ENCODE measurements at places on chromosomes 7 and 10. TPM values are rescaled to one million over a fixed set of nuclear protein-coding genes. Genes with fewer than 3 reads are reported as not detected.

PAPOLB gene
- total RNA-seq = not detected

IMPDH1 gene
- total RNA-seq = 121 TPM

CYP17A1 gene
- total RNA-seq = not detected

NAT16 gene
- total RNA-seq = not detected

OR9A2 gene
- total RNA-seq = not detected

ZNF511 gene
- 20.1 TPM for total RNA-seq

KCNH2 gene
- total RNA-seq = 0.87 TPM

ANXA8 gene
- not detected for total RNA-seq

ZPBP gene
- not detected for total RNA-seq

LARP4B gene
- 65.3 TPM for total RNA-seq

PDE6C gene
- not detected for total RNA-seq

EEPD1 gene
- 6.2 TPM for total RNA-seq

HOXA11 gene
- total RNA-seq = 5.0 TPM

SP8 gene
- not detected for total RNA-seq

GHRHR gene
- not detected for total RNA-seq

GJD4 gene
- not detected for total RNA-seq

SKIDA1 gene
- total RNA-seq = 1.2 TPM

AKR1C8 gene
- total RNA-seq = not detected

PLXNA4 gene
- 1.2 TPM for total RNA-seq

WAC gene
- 57.2 TPM for total RNA-seq

PON2 gene
- total RNA-seq = 220 TPM

GPR15LG gene
- not detected for total RNA-seq

RAMP3 gene
- not detected for total RNA-seq

BLNK gene
- not detected for total RNA-seq

GBX1 gene
- not detected for total RNA-seq

NANOS1 gene
- 0.82 TPM for total RNA-seq

PTTG1IP2 gene
- not detected for total RNA-seq

NEUROG3 gene
- not detected for total RNA-seq

BTAF1 gene
- total RNA-seq = 24.0 TPM

SLC39A12 gene
- not detected for total RNA-seq

WDFY4 gene
- 0.41 TPM for total RNA-seq

HECTD2 gene
- 3.9 TPM for total RNA-seq

RUFY2 gene
- 24.2 TPM for total RNA-seq

KIAA1549 gene
- 8.7 TPM for total RNA-seq

ZNF467 gene
- total RNA-seq = 6.8 TPM

TMEM176B gene
- not detected for total RNA-seq

CPA5 gene
- total RNA-seq = not detected

OR2A42 gene
- not detected for total RNA-seq

WEE2 gene
- total RNA-seq = not detected

CDK14 gene
- 3.9 TPM for total RNA-seq

PON1 gene
- total RNA-seq = not detected

SMIM30 gene
- 52.9 TPM for total RNA-seq

HOXA6 gene
- total RNA-seq = 0.19 TPM

SGPL1 gene
- 24.2 TPM for total RNA-seq

ANXA8L1 gene
- 0.06 TPM for total RNA-seq

GSDME gene
- total RNA-seq = 47.1 TPM

PRSS37 gene
- total RNA-seq = not detected

KNDC1 gene
- total RNA-seq = not detected

SPDYE3 gene
- total RNA-seq = not detected

PTPRZ1 gene
- total RNA-seq = not detected

ADCYAP1R1 gene
- not detected for total RNA-seq

EMX2 gene
- total RNA-seq = 1.3 TPM

SLC13A1 gene
- not detected for total RNA-seq

All from glomerular endothelial cell (primary cell).